Spinal cord (tissue), 10 donors: ENCODE measurements at places on chromosomes 2 and 18.

DNA sequence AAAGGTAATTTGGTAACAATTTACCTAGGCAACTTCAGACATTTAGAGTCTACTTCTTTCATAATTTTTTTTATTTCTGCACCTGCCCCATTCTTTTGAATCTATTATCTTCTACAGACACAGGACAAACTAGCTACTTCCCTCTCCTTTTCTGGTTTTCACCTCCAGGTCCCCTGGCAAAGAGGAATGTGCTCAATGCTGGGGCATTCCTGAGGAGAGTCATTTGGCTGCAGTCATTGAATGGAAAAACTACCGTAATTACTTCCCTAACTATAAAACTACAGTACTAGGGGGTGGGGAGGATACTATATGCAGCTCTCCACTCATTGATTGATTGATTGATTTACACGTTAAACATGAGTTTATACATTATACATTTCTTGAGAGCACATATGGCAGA is 11.2 kb upstream of the ARHGAP28 start:
- DNase-seq: no peak

DNA sequence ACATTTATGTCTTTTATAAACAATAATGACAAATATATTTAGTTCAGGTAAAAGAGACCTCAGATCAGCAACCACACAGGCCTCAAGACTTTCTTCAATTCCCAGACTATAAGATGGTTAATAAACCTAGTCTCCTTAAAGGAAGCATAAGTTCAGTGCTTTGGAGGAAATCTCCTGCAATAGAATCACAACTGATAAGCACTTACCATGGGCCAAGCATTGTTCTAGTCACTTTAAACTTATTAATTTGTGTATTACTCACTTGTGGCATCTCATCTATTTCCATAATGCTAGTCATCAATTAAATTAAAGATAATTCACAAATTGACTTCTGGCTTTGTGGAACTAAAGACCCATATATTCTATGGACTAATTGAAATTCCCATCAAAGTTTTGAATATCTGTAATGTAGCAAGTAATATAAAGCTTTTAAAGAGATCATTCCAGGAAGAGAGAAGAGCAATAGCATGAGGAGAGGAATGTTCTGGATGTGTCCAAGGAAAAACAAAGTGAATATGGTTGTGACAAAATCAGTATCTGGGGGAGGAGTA is 42.2 kb downstream of the COL3A1 start:
- DNase-seq: no peak

DNA sequence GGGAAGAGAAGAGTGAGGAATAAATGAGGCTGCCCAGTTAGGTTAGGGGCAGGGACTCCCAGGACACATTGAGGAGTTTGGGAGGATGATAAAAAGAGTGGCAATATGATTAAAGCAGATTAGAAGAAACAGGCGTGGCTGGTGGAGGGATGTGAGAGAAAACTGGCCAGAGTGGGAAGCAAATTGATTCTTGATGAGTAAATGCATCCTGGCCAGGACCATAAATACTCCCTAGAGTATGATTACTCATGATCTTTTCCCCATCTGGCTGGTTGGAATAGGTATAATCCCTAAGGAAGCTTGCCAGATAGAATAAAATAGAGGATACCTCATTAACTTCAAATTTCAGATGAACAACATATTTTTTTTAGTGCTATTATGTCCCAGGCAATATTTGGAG is 21.5 kb upstream of the DAW1 start:
- no peak for DNase-seq

DNA sequence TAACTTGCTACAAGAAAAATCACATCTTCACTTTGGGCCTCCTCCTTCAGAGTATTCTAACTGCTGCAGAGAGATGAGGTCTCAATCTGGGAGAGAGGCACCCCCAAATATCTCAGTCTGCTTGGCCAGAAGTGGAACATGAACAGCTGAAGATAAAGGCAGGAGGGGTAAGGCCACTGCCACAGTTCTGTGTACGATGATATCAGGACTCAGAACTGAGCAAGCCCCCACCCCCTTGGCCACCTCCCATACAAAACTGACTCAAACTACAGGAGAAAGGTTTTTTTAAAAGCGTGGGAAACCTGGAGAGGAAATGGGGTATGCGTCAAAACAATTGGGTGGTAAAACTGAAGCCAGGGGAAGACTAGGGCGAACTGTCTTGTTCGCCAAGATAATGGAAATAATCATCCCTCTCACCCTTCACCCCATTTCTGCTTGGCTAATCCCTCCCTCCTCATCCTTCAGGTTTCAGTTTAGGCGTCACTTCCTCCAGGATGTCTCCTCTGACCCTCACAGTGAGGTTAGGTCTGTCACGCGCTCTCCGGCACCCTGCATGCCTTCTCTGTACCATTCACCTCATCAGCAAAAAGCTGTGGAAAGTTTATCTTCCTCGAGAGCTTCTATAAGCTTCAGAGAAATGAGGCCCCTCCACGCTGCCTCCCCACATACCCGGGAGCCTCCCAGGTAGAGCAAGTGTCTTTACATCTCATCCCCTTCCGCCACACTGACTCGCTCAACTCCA is 64.4 kb downstream of the SFXN5 start:
- no peak for DNase-seq

DNA sequence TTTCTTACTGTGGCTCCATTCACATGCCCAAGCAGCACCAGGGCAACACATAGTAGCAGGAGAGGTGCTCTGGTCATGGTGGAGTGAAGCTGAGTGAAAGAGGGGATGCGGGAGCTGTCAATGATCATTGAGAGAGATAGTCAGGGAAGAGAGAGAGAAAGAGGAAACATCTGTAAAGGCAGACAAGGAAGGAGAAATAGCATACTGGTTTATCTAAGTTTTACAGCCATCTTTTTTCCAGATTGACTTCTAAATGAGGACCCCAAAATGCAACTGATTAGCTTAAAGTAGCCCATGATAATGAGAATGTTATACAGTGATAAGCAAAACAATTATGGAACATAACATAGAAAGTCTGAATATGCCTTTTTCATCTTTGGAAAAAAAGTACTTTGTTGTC is at the start of gene C2orf66:
C2orf66 (minus strand) TSS at position 96 of the 400 bp plus-strand sequence; CDS start at position 77, 19 bp downstream.
- no peak for DNase-seq

DNA sequence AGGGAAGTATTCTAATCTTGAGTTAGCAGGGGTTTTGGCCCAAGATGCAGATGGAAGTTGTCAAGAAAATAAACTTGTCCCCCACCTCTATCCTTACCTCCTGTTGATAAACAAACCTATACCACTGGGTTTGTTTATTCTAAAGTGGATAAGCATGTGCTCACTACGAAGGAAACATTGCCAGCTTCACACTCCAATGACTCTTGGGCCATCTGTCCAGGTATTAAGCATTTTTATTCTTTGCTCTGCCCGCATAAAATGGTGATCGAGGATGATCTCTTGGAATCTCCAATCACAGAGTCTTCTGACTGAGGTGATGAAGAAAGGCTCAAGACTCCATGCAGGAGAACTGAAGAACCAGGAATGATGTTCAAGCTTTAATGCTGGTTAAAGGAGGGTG is 1908.4 kb upstream of the PIK3C3 start:
- no peak for DNase-seq

- DNase-seq: no peak
These were observed 18.2 kb downstream of the CDKL4 start for GRCh38 chr2:39225567-39225966.
